Naive thymus-derived CD8-positive, alpha-beta T cell (primary cell): ENCODE measurements at places on chromosomes 1 and 21. TPM values are rescaled to one million over a fixed set of nuclear protein-coding genes. Genes with fewer than 3 reads are reported as not detected.

The TMEM269 gene
- total RNA-seq, result 0.49 TPM

- no peak overlapping the region for H3K27ac ChIP-seq
- H3K36me3 ChIP-seq, result peaks cover 5% of the 10 kb centered on the region
- peak; percentile 30 for DNase-seq
- H3K4me3 ChIP-seq, result peak overlapping the region; percentile 72
Measured at GRCh38 chr1:9239622-9240401, 5.2 kb downstream of the H6PD start.

- no peak overlapping the region for H3K27ac ChIP-seq
- H3K36me3 ChIP-seq, result no peaks in the 10 kb centered on the region
- no peaks in the 10 kb centered on the region for H3K27me3 ChIP-seq
Measured at GRCh38 chr1:155218854-155219591, 10.5 kb downstream of the MTX1 start.

DNA sequence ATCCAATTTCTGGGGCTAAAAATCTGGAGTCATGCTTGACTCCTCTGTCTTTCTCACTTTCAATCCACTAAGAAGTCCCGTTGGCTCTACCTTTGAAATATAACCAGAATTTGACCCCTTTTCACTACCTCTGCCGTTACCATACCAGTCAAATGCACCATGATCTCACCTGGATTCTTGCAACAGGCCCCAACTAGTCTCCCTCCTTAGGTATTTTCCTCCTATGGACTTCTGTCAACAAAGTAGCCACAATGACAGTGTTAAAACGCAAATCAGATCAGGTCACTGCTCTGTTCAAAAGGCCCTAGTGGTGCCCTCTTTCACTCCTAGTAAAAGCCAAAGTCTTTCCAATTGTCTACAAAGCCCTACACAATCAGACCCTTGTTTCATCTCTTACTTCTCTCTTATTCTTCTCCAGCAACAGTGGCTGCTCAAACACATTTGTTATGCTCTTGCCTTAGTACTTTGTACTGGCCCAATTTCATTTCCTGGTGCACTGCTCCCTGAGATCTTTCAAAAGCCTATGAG, 35.7 kb upstream of the AGL start:
- peaks cover 7% of the 10 kb centered on the region for H3K27me3 ChIP-seq
- no peaks in the 10 kb centered on the region for H3K4me1 ChIP-seq
- H3K4me3 ChIP-seq, result no peak overlapping the region
- DNase-seq, result no peak
- no peak overlapping the region for H3K27ac ChIP-seq
- H3K36me3 ChIP-seq, result no peaks in the 10 kb centered on the region

DNA sequence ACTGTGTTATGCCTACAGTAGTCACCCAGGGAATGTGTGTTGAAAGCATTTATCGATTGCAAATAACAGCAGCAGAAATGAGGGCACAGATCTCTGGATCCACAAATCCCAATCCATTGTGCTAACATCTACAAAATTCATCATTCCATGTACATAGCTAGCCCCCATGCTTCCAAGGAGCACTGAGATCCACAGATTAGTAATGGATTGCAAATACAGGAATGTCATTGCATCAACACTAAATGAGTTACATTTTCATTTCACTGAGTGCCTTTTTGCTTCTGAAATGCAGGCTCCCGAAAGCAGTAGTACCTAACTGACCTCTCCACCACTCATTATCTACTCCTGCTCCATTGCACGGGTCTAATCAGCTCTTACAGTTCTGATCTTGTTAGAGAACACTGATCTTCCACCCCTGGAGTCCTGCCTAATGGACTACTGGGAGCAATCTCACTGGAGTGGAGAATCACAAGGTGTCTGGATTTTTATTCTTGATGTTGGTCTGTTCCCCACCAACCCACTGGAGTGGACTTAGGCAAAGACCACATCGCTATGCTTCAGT, 30.5 kb downstream of the ASTN1 start:
- no peak overlapping the region for H3K4me3 ChIP-seq
- no peak for DNase-seq
- no peaks in the 10 kb centered on the region for H3K4me1 ChIP-seq
- peaks cover 10% of the 10 kb centered on the region for H3K27me3 ChIP-seq

GRCh38 chr21:31875496-31876015, 2.7 kb downstream of the HUNK start:
- H3K27ac ChIP-seq, result no peak overlapping the region
- no peak overlapping the region for H3K4me3 ChIP-seq
- no peaks in the 10 kb centered on the region for H3K36me3 ChIP-seq
- H3K27me3 ChIP-seq, result peaks cover 36% of the 10 kb centered on the region

The UTS2 gene
- total RNA-seq, result not detected

- H3K4me1 ChIP-seq, result peaks cover 15% of the 10 kb centered on the region
- H3K27me3 ChIP-seq, result no peaks in the 10 kb centered on the region
- DNase-seq, result no peak
- H3K27ac ChIP-seq, result no peak overlapping the region
Measured at GRCh38 chr1:161707503-161707902, 474 bp downstream of the FCRLA start.

The CCDC190 gene
- total RNA-seq, result not detected

The NBPF9 gene
- total RNA-seq, result 52.5 TPM

The SPRR1B gene
- total RNA-seq, result not detected
